ENCODE measurements at places on chromosomes 1 and 21.
A peak's percentile ranks its signal among the peaks of the same experiment; 100 is the strongest.

- no peak for DNase-seq
Measured at GRCh38 chr1:115810609-115811008, 30.3 kb downstream of the NHLH2 start.

- no peak for DNase-seq
Measured at GRCh38 chr1:51867479-51868232, 10.9 kb downstream of the NRDC start.

DNA sequence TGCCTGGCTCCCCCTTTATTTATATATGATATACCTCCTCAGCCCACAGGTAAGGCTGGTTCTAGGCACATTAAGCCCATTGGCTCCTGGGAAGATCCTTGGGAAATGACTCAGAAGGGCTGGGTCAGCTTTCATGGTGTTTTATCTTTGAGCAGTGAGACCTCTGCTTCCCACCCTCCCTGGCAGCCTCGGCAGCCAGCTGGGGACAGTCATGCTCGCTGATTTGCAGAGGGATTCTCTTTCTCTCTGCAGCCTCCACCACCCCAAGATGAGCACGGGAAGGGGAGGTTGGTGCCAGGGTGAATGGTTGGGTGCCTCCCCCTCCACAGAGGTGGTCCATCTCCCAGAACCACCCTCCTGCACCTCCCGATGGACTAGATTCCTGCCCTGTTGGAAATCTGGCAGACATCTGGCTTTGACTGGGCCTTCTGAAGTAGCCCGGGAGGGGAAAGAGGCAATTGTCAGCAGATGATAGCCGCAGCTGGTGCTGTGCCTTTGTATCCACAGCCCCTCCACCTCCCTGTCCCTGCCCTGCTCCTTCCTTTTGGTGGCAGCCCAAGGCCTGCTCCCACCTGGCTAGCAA is 24.6 kb downstream of the IER5 start:
- DNase-seq, result peak; percentile 53

DNA sequence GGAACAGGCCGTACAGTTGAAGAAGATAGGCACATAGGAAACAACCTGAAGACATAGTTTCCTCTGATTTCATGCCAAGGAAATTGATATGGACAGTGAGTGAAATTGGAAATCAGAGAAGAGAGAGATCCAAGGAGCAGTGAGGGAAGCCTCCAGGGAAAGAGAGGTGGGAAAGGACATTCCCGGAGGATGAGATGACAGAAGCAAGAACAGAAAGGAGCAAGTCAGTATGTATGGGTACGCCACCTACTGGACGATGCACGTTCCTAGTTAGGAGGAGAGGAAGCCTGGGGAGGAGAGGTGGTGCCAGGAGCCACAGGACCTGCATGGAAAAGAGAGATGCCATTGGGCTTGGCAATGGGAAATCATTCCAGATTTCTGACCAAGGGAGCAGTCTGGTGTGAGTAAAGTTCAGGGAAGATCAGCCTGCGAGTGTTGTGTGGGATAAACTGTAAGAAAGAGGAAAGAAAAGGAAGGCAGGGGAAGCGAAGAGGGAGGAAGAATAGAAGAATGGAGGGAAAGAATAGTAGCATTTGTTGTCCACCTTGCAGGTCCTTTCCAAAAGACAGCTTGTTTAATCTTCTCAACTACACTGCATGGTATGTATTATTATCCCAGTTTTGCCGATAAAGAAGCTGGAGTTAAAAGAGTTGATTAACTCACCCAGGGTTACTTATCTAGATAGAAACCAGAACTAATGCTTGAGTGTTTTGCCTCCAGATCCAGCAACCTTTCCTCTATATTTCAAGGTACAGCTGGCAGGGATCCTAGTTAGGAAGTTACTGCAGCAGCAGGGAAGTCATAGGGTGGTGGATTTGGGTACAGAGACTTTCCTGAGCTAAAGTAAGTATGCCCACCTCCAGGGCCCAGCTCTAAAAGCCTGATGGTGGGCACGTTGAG is 27.4 kb downstream of the C1orf116 start:
- peak; percentile 85 for DNase-seq

DNA sequence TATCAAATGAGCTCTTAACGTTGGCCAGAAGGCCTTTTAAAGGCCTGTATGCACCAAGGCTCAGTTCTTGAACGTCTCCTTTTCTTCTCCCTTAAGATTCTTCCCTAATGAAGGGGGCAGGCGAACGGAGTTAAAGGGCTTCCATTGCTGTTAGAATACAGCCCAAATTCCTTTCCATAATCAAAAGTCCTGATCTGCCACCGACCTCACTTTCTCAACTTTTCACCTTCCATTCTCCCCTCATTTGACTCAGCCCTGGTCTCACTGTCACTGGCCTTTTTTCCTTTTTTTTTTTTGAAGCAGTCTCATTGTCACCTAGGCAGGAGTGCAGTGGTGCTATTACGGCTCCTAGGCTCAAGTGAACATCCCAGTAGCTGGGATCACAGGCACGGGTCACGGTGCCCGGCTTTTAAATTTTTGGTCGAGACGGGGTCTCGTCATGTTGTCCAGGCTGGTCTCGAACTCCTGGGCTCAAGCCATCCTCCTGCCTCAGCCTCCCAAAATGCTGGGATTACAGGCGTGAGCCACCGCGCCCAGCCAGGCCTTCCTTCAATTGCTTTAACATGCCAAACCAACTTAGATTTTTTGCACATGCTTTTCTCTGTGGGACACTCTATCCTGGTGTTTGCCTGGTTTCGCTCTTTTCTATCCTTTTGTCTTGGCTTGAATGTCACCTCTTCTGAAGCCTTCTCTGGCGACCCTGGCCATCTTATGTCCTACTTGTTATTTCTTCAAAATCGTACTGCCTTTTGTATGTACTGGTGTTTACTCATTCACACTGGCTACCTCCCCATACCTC is 612 bp upstream of the CMPK1 start:
- DNase-seq, result no peak

GRCh38 chr21:43207043-43207315 is 38.2 kb downstream of the CRYAA start:
- no peak for DNase-seq

- no peak for DNase-seq
Measured at GRCh38 chr1:96995351-96995750, 273.8 kb downstream of the PTBP2 start.

GRCh38 chr1:186672131-186672530 is 8.1 kb downstream of the PTGS2 start:
- DNase-seq, result no peak

GRCh38 chr1:87826681-87827251 is 498.1 kb downstream of the LMO4 start:
- DNase-seq, result no peak

DNA sequence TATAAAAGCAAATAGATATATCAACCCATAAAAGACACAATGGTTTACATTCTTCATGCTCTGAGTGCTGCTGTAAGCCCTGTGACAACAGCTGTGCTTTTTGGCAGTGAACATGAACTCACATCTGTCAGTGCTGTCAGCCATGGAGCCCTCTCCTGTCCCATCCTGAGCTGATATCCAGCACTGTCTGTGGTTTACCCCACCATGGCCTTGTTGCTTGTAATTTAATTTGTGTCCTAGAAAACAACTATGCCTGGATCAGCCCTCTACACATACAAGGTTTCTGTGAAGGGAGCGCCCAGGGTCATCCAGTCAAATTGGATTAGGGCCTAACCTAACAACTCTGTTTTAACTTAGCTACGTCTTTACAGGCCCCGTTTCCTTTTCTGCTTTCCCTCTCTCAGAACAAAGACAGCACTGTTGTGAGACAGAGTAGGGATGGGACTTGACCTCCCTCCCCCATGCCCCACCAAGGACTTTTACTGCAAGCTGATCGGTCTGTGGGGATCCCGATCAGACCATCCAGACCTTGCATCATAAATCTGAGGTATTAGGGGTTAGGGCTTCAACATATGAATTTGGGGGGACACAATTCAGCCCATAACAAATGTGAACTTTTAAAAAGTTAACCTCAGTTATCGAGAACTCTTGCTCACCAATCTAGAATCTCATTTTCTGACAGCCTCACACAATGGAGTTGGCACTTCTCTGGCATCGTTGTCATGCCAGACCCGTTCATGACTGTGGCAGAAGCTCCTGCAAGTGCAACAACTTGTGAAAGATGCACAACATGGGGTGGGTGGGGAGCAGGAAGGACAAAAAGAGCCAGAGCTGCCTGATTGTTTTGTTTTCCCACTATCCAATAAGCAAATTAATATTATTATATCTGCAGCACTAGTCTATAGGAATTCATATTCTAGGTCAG is 16.4 kb upstream of the SLC44A3 start:
- DNase-seq, result no peak

DNA sequence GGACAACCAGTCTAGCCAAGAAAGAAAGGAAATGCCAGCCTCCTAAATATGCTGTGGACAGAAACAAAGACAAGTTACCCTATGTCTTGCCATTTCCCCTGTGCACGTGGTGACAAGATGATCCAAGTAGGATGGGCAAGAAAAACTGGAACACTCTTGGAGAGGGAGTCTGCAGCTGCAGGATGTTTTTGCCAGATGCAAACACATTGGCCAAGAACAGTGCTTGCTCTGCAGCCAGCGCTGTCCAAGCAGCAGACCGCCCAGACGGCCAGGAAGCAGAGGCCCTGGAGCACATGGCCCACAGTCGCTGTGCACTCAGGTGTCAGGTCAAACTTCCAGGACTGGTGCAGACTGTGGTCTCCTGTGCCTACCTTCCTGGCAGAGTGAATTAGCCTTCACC is 189.3 kb downstream of the SLC35F3 start:
- DNase-seq, result no peak

- no peak for DNase-seq
Measured at GRCh38 chr1:35708441-35708921, 10.2 kb downstream of the C1orf216 start.

GRCh38 chr1:8430476-8430875 is 112.6 kb downstream of the SLC45A1 start:
- no peak for DNase-seq

- no peak for DNase-seq
Measured at GRCh38 chr21:24369278-24369677, 1238.0 kb downstream of the MRPL39 start.

DNA sequence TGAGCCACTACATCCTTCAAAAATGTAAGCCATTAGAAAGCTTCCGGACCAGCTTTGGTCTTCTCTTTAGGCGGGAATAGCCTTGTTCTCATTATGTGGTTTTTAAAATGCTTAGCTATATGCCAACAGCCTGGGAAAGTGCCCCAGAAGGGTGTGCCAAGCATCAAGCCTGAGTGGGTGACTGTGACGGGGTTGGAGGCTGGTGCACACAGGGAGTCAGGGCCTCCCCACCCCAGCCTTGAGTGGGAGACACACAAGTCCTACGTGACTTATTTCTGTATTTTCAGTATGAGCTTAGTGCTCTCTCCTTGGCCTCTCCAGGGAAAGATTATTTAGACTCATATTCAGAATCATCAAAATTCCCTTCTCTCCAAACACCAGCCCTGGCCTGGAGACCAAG is 9.8 kb downstream of the UBASH3A start:
- DNase-seq, result no peak

DNA sequence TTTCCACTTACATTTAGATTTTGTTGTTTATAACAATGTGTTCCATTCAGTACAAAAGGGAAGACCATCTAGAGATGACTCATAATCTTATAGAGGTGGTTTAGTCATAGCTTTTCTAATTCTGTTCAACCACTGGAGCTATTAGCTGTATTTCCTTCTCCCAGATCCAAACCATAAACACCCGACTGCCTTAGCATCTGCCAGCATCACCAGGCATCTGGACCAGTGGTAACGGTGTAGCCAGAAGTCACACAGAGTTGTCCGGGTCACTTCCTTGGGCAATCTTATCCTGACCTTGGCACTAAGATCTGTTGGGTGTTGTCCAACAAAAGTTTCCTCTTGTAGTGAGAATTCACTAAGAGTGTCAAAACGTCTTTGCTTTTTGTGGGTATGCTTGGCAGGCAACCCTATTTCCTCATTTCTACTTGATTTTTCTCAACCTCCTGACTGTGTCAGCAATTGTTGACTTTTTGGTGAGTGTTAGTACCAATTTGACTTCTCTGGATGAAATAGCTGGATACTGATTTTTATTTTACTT is 372.1 kb upstream of the B3GALT2 start:
- DNase-seq, result no peak

DNA sequence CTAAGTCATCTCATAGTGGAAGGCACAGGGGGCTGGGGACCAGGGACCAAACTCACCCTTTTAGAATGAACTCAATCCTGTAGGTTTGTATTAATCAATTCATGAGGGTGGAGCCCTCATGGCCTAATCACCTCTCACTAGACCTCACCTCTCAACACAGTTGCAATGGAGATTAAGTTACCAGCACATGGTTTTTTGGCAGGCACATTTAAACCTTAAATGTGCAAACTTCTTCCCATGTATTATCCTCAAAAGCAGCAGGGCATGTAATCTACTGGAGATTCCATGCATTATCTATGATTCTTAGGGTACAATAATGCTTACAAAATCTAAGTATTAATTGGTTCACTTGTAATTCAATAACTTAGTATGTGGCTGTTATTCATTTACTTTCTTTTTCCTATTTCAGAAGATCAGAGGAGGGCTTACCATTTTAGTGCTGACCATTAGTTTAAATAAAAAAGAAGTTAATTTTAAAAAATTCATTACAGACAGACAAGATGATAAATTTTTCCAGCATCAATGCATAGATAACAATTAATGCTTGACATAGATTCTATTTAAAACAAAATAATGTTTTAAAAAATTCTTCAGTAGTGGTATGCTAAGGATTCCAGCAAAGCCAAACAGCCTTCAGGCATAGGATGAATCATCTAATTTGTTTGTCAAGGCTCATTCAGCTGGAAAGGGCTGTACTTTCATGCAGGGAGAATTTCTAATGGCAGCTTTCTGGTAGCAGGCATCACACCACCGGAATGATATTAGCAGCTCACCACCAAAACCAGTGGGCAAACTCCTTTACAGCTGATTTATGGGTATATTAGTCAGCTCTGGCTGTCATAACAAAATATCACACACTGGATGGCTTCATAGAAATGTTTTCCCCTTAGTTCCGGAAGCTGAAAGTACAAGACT is 124.6 kb upstream of the ZNF648 start:
- DNase-seq, result no peak

GRCh38 chr1:182927693-182928433 is 25.1 kb downstream of the SHCBP1L start:
- DNase-seq, result no peak

GRCh38 chr1:93591676-93592550 is 89.7 kb downstream of the BCAR3 start:
- no peak for DNase-seq

- DNase-seq, result no peak
Measured at GRCh38 chr1:56811331-56811730, 7.9 kb downstream of the FYB2 start.

DNA sequence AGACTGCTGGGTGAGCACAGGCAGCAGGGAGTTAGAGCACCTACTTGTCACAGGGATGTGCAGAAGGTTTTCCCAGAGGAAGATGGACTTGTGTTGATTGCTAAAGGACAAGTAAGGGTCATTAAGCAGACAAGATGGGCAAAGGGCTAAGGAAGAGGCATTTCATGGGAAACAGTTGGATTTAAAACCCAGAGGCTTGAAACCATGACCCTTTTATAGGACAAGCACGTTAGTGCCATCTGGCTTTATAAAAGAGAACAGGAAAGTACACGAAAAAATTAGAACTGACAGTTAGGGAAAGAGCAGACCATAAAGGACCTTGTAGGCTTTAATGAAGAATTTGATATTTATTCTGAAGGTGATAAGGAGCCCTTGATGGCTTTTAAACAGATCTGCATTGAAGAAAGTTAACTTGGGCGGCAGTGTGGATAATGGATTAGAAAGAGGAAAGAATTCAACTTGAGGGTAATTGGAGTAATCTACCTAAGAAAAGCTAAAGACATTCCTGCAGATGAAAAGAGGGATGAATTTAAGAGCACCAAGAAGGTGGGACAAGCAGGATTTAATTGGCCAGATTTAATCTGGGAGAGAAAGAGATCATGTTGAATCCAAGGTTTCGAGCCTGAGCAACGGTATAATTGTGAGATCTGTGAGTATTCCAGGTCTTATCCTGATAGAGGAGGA is 68.6 kb downstream of the ZC3H11B start:
- no peak for DNase-seq

Measured in hematopoietic multipotent progenitor cell treated with erythropoietin and hydrocortisone succinate and interleukin-3 and kit ligand, for 17 days (in vitro differentiated cells).